ENCODE measurements at places on chromosomes 7 and 10.

DNA sequence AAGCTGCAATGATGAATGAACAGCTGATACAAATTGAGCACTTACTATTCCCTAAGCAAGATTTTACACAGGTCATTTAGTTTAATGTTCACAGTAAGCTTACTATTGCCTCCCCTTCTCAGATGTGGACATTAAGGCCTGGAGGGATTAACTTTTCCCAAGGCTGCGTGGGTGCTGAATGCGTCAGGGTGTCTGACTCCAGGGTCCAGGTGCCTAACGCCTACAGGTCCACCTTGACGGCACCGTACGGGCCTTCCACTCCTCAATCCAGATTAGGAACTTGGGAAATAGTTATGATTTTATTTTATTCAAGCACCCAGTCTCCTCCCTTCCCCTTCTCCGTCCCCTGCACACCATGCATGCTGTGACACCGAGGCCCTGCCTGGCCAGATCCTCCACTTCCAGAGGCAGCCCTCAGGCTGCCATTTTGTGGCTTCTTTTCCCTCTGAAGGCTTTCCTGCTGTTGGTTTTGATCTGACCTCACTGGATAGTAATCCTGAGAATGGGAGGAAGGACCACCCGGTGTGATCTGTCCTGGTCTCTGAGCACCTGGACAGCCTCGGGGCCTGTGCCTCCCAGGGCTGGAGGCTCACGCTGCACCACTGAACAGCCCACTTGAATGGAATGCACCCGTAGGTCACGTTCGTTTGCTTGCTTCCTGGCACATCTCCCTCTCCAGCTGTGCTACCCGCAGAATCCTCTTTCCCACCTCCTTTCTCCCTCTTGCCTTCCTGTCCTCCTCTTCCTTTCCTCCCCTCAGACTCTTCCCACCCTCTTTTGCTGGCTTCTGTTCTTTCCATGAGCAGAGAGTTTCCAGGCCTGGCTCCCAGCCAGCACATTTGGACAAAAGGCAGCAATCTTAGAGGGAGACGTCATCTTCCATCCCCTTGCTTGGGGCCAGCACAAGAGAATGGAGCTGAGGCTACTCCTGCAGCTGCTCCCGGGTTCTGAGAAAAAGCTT, 14.4 kb downstream of the DENND2A start:
- no peak for DNase-seq

GRCh38 chr10:101573885-101574753, 13.9 kb downstream of the POLL start:
- no peak for DNase-seq

DNA sequence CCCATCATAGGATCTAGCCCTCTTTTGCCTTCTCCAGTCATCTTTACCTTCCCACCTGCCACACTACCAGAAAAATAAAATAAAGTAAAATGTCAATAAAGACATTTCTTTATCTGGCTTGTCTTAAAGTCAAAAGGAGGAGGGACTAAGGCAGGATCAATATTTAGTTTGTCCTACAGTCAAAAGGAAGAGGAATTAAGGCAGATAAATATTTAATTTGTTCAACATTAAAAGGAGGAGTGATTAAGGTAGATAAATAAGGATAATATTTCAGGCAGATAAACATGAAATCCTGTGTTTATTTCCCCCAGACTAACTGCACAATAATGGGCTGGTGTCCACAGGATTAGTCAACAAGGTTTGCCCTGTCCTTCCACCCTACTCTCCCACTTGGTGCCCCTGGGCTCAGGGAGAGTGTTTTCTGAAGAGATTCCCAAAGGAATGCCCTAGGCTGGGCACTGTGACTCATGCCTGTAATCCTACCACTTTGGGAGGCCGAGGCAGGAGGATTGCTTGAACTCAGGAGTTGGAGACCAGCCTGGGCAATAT, 18.3 kb upstream of the MSMB start:
- no peak for DNase-seq

GRCh38 chr7:131212114-131212513, 115.6 kb upstream of the MKLN1 start:
- DNase-seq: no peak

GRCh38 chr7:82629583-82629982, 186.0 kb upstream of the CACNA2D1 start:
- DNase-seq: no peak

DNA sequence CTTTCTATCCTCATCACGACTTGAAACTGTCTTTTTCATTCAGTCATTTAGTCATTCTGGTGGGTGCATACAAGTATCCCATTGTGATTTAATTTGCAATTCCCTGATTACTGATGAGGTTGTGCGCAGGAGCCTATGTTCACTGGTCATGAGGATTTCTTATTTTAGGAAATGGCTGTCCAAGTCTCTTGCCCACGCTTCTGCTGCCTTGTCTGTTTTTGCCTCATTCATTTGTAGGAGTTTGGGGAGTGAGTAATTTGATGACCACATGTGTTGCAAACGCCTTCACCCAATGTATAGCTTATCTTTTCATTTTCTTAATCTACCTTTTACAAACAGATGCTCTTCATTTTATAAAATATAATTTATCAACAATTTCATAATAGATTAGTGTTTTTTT, 127.3 kb downstream of the ARHGAP22 start:
- no peak for DNase-seq

DNA sequence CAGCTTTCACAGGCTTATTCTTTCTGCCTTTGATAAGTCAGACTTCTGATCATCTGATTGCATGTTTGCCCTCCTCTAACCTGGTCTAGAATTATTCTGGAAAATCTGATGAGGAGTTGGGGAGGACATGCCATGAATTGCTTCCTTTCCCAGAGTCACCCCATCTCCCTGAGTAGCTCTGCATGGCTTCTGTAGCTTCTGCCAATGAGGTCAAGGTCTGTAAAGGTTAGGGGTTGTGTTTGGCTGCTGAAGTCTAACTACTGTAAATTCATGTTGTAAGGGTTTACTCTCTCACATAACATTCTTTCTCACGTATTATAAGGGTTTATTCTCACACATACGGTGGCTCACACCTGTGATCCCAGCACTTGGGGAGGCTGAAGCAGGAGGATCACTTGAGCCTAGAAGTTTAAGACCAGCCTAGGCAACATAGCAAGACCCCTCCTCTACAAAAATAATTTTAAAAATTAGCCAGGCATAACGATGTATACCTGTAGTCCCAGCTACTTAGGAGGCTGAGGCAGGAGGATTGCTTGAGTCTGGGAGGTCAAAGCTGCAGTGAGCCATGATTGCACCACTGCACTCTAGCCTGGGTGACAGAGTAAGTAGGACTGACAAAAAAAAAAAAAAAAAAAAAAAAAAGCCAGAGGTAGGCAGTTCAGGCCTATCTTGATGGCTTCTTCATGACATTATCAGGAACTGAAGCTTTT, 10.7 kb downstream of the GSTO2 start:
- DNase-seq: no peak

GRCh38 chr10:58817201-58817846, 304.7 kb downstream of the BICC1 start:
- DNase-seq: no peak

Data from stimulated activated CD8-positive, alpha-beta memory T cell treated with anti-CD3 and anti-CD28 coated beads, Interleukin-2, amount 100 ng/mL, for 1 hour (primary cell).